ENCODE measurements at places on chromosomes 13 and 19.

- no peak for DNase-seq
Measured at GRCh38 chr13:40390401-40390916, 276.0 kb downstream of the FOXO1 start.

DNA sequence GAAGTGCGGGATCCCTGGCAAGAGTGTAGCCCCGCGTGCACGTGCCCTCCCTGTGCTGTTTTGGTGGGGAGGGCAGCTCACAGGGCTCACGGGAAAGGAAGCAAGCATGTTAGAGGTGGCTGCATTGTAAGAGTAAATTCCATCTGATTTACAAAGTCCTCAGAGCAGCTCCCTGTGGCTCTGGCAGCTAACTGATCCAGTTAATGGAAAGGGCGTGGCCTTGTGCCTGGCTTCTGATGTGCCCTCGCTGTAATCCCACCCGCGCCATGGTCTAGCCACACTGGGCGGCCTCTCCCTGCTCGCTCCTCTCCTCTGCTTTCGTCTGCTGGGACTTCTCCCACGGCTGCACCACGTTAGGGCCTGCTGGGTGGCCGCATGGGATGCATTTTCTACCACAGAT lies 258.5 kb downstream of the FGF9 start:
- DNase-seq, result no peak

DNA sequence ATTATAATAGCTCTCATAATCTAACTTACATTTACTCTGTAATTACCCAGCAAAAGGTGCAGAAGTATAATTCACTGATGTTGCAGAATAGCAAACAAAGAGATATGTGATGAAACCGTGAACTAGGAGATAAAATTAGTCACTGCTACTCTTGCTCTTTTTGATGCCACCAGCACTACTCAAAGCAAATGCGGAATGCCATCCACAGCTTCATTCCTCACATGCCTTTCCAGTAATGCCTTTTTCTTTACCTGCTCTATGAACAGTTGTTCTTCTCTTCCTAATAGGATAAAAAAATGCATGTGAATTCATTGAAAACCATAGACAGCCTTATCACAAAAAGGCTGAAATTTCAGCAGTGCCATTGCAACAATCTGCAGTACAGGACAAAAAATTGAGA lies 1129.5 kb downstream of the DIAPH3 start:
- DNase-seq, result no peak

DNA sequence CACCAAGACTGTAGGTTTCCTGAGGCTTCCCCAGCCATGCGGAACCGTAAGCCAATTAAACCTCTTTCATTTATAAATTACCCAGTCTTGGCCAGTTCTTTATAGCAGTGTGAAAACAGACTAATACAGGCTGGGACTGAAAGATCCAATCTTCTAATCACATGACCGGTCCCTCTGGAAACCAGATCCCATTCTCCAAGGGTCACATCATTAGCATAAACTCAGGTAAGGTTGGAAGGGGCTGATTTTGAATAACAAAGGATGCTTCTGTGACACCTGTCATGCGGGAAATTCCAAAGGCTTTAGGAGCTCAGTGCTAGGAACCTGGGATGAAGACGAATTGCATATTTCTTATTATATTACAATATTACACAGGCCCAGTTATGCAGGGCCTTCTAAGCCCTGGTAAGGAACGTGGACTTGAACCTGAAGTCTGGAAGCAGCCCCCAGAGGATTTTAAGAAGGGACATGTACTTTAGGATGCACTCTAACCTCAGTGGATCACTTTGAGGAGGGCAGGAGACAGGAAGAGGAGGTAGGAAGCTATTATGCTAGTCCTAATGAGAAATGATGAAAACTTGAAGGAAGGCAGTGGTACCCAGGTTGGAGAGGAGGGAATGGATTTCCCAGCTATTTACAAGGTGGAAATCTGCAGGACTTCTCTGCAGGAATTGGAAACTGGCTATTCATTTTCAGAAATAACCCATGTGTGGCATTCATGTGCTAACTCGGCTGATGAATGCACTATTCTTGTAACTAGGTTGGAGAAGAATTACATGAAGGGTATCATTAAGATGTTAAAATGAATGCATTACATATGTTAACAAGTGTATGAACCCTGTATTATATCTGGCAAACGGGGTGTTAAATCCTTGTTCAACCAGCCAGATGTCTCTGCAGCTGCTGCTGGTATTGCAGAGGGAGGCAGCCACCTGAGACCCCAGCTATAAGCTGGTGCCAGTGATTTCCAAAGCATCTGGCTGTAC lies 19.3 kb downstream of the TNFSF11 start:
- no peak for DNase-seq

GRCh38 chr13:45446181-45446580 lies 18.6 kb upstream of the COG3 start:
- no peak for DNase-seq

GRCh38 chr13:112170823-112171569 lies 104.0 kb downstream of the SOX1 start:
- no peak for DNase-seq

GRCh38 chr13:24381541-24382265 lies 72.3 kb downstream of the C1QTNF9 start:
- DNase-seq, result no peak

DNA sequence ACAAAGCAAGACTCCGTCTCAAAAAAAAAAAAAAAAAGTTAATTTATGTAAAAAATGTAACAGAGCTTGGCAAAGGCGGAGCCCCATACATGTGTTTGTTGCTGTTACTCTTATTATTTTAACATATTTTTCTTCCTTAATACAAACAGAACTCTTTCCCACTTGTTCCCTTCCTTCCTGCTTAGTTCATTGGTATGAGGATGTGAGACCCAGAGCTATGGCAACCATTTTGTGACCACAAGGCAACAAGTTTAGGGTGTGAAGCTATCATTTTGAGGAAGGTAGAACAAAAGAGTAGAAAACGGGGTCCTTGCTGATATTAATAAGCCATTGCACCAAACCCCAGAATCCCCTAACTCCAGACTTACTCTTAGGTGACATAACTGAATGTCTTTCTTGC lies 5.4 kb downstream of the IFNL1 start:
- no peak for DNase-seq

GRCh38 chr19:14305706-14306105 lies 75.5 kb upstream of the ADGRE5 start:
- no peak for DNase-seq

- no peak for DNase-seq
Measured at GRCh38 chr13:42623916-42624315, 50.0 kb downstream of the TNFSF11 start.

GRCh38 chr13:37685206-37685605 lies 86.6 kb upstream of the POSTN start:
- DNase-seq, result no peak

GRCh38 chr13:74026753-74027152 lies 107.5 kb downstream of the KLF12 start:
- peak; percentile 41 for DNase-seq

- DNase-seq, result no peak
Measured at GRCh38 chr13:92488249-92488852, 738.3 kb upstream of the GPC6 start.

- DNase-seq, result no peak
Measured at GRCh38 chr19:48149430-48149829, 20.7 kb downstream of the LIG1 start.

DNA sequence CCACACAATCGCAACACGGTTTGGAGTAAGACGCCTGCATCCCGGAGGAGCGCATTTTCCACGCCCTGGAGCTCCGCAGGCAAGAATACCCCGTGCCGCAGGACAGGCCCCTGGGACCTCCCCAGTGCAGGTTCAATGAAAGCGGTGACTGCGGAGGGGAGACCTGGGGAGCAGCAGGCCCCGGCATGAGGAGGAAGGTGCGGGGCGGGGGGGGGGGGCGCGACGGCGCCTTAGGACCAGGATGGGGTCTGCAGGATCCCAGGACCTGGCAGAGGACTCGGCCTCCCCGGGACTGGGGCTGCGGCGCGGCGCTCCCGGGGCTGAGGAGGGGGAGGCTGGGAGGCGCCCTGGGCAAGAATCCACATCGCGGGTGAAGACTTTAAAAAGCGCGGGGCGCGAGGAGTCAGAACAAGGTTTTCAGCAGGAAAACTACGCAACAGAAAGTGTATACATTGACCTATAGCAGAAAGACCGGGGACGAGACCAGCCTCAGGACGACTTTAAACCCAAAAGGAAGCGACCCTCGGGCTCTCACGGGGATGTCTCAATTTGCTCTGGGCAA lies 432 bp downstream of the ZNF611 start:
- no peak for DNase-seq
